ENCODE measurements at places on chromosomes 3 and 15.

DNA sequence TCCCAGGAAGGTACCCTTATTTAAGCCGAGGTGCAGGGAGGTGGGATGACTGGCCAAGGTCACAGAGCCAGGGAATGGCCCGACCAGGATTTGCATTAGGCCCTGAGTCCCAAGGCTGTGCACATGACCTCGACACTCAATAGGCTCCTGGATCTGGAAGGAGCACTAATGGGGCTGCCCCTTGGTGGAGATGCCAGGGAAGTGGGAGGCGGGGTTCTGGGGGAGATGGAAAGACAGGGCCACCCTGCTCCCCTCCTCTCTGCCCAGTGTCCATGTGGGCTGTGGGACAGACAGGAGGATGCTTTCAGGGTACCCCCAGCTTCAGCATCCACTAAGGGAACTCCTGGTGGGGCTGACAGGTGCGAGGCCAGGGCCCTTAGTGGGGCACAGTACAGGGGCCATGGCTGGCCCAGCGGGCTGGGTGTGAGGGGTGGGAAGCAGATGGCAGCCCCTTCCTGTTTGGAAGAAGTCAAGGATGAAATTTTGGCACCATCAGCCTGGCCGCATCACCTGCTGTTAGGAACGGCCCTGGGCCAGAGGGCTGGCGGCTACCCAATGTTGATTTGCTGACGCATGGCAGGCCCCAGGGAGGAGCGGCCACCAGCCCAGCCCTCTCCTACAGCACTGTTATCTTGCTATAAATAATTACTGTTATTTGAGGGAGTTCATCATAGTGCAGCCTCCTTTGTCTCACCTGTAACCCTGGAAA, 37.3 kb downstream of the ATP2B2 start:
- no peak for DNase-seq

DNA sequence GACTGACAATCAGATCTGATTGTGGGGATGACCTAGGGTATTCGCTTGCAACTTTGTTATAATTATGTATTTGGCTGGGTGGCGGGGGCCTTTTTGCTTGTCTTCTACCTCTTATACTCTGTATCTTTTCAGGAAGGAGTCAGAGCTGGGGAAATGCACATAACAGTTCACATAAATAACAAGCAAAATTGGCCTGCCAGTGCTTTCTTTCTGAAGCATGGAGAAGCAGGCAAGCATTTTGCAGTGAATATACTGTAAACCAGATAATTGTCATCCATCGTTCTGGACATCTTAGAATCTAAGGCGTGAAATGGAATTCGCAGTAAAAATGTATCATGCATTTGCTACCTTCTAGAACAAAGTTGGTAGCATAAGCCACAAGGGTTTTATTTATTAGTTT, 227.6 kb downstream of the CLSTN2 start:
- DNase-seq: no peak

- DNase-seq: no peak
Observed at GRCh38 chr3:195071011-195071728, 199.8 kb downstream of the XXYLT1 start.

DNA sequence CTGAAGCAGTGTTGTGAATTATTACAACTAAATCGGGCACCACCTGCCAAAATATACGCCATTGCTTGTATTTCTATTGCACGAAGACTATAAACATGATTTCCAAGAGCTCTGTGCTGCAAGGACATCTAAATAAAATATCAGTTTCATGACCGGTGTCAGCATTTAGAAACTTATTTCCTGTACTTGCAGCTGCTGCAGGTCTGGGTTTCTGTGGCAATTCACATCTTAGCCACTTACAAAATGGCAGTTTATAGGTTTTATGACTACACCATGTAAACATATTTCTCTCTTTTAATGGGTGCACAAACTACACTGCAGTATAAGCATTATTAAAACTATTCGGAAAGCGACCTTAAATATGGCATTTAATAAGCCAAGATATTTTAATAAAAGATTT, 359.4 kb downstream of the VPS13C start:
- DNase-seq: no peak

DNA sequence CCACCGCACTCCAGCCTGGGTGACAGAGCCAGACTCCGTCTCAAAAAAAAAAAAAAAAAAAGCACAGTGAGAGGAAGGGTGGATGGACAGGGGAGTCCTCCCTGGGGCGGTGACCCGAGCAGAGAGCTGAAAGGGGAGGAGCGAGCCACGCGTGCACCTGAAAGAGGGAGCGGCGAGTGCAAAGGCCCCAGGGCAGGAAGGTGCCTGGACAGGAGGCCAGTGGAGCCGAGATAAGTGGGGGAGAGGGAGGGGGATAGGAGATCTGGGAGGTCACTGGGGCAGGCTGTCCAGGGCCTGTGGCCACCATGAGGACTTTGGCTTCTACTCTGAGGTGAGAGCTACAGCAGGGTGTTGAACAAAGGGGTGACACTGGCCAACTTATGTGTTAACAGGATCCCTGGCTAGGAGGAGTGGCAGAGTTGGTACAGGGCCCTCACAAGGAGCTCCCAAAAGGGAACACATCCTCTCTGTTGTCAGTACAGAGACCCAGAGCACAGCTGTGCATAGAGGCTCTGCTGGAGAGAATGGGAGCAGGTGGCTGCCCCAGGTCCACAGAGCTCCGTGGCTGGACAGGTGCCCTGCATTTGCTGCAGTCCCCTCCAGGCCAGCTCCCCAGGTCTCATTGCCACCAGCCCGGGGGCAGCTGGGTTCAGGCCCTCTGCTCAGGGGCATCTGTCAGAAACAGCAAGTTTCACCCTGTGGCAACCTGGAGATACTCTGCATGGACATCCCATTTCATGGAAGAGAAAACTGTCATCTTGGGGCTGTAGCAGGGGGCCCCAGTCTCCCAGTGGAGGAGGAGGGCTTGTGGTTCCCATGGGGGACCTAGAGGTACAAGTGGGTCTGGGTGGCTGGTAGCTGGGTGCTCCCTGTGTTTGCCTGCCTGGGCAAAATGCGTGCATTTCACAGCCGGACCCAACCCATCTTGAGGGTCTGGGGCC, 28.5 kb downstream of the FBLN2 start:
- no peak for DNase-seq

DNA sequence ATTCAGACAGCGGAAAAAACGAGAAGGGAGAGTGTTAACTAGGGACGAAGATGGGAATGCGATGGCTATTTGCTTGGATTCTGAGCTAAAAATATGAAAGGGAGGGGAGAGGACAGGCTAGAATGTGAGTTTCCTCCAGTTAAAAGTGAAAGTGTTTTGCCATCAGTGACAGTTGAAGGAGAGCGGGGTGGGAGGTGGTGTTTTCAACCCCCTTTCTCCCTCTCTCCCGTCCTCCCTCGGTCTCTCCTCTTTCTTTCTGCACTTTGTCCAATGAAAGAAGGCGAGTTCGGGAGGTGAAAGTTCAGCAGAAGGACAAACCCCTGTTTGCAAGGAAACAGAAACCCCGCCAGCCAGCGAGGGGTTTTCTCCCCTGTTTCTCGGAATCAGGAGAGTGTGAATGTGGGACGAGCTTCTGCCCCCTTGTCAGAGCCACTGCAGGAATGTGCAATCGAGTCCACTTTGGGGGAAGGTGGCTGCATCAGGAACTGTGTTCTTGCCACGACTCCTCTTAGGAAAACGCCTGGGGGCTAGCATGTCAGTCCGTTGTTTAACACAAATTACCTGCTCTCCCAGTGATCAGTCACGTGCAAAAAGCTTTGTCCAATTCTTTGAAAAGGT, 975 bp upstream of the FOXP1 start:
- peak; percentile 79 for DNase-seq

DNA sequence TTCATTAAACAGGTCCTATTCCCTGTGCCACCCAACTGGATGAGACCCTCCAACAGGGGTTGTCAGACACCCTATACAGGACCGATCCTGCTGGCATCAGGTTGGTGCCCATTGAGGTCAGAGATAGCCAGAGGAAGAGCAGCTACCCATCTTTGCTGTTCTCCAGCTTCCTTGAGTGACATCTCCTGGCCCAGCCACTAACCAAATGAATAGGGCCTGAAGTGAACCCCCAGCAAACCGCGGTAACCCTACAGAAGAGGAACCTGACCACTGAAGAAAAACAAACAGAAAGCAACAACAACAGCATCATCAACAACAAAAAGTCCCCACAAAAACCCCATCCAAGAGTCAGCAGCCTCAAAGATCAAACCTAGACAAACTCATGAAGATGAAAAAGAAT, 133.6 kb upstream of the ARPP21 start:
- DNase-seq: no peak

DNA sequence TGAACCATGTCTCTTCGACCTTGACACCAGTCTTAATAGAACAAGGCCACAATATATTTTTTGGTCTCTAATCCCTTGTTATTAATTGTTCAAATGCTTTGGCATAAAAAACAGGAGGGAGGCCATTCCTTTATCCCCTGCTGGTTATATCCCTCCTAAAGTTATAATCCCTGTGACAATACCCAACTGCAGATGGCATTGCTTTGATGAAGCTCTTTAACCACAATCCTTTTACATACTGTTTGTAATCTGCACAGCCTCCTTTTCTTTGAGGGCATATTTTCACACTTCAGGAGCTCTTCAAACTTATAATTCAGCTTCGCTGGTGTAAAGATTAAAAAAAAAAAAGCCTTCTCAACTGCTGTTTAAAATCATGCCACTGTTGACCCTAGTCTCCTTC, 919.0 kb downstream of the EPHA3 start:
- no peak for DNase-seq

DNA sequence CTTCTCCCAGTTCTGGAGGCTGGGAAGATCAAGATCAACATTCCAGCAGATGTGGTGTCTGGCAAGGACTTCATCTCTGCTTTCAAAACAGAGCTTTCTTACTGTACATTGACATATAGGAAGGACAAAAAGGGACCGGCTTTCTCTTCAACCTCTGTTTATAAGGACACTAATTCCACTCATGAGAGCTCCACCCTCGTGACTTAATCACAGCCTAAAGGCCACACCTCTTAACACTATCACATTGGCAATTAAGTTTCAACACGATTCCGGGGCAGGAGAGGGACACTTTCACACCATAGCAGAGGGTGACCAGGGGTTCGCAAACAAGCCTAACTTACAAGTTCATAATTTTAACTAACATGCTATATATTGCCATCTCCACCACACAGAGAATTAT, 231.5 kb downstream of the MAGI1 start:
- DNase-seq: no peak

DNA sequence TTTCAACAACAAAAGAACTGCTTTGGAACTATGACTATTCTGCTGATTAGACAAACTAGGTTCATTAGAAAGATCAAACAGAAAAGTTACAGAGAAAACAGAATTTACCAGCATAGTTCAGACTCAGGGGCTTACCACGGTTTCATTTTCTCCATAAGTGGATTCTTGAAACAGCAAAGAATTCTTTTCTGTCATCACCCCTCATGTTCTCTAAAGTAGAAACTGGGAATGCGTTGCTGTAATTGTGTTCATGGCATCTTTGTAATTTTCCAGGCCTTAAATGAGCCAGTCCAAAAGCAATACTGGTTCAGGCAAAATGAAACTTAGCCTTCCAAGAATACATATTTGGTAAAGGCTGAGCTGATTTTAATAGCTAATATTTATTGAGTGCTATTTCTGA, 287.8 kb downstream of the CHL1 start:
- no peak for DNase-seq

DNA sequence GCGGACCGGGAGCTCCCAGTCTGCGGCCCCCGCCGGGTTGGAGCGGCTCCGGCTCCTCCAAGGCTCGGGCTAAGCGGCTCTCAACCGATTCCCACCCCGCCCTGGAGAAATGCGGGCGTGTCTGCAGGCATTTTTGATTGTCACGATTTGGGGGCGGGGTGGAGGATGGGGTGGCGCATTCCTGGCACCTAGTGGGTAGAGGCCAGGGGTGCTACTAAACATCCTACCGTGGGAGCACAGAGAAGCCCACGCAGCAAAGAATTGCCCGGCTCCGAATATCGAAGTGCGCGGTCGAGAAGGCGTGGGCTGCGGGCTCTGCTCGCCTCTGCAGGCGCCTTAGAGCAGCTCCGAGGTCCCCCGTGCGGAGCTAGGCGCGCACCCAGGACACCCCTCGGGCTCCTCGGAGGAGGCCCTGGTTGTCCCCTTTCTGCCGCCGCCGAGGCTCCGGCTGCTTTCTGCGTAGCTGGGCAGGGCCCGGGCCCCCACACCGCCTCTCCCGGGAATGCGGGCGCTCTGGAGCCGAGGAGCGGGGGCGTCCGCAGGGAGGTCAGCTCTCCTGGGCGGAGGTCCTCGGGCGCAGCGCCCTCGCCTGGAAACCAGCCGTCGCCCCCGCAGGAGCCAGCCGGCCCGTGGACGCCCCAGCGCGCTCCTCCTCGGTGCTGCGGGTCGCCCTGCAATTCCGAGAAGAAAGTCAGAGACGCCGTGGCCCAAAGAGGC, 16.5 kb upstream of the LAMP3 start:
- DNase-seq: peak; percentile 67

GRCh38 chr15:44075535-44075934, 119.5 kb downstream of the FRMD5 start:
- no peak for DNase-seq

- DNase-seq: no peak
Observed at GRCh38 chr3:43291546-43291945, 5.2 kb downstream of the SNRK start.

GRCh38 chr3:157237886-157238285, 77.9 kb upstream of the CCNL1 start:
- DNase-seq: no peak

DNA sequence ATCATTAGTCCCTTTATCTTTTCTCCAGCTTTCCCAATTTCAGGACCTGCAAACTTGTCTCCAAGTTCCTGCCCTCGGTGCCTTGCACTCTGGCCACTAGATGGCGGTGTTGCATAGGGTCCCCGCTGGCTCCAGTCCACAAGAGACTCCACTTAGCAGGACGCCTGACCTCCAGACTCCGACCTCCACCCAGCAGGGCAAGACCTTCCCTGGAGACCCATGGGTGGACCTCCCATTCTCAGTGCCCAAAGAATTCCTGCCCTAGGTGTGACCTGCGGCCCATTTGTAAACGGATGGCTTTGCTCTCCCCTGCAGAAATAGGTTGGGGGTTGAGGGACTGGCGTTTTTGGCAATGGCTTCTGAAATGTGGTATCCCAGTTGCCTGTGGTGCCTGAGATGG, 82.6 kb downstream of the LSM3 start:
- peak; percentile 85 for DNase-seq

GRCh38 chr3:46812237-46812791, 50.9 kb downstream of the MYL3 start:
- peak; percentile 85 for DNase-seq

GRCh38 chr3:180018543-180018942, 18.2 kb downstream of the PEX5L start:
- no peak for DNase-seq
